ENCODE measurements at places on chromosomes 5 and 9. TPM values are rescaled to one million over a fixed set of nuclear protein-coding genes. Genes with fewer than 3 reads are reported as not detected.

The PDE8B gene
- total RNA-seq: 0.14 TPM

The DOCK8 gene
- 114 TPM for total RNA-seq

The FOXD1 gene
- 0.12 TPM for total RNA-seq

DNA sequence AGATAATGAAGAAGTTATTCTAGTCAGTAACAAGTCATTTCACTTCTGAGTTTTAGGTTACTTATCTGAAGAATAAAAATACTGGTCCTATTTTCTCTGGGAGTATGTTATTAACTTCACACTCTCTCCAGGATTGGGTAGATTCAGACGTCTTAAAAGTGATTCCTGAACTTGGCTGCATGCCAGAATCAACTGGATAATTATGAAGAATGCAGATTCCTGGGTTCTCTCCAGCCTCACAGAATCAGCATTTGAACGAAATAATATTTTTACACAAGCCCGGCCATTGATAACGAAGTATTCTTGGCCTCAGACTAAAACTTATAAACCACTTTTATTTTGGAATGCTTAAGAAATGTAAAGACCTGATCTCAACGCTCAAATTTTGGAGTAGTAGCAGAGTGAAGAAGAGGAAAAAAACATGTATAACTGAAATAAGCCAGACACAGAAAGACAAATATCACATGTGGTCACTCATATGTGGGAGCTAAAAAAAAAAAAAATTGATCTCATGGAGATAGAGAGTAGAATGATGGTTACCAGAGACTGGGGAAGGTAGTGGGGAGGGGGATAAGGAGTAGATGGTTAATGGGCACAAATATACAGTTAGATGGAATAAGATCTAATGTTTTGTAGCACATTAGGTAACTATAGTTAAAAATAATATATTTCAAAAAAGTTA is 507.3 kb downstream of the ISL1 start:
- DNase-seq: no peak

GRCh38 chr5:1194378-1194777 is 7.0 kb upstream of the SLC6A19 start:
- no peak for DNase-seq

DNA sequence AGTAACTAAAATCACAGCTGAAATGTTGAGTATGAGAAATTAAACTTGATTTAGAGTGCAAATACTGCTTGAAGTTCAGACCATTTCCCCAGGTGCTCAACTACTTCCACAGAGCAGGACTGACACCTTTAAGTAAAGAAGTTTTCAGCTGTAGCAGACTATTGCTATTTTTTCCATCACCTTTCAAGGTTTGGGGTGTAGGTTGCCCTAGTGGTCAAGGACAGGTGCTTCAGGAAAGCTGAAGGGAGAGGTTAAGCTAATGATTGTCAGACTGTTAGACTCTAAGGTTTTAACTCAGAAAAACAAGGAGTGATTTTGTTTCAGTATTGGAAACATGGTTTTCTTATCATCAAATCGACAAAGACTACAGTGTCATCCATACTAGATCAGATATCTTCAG is 162.1 kb downstream of the CCDC192 start:
- DNase-seq: no peak

DNA sequence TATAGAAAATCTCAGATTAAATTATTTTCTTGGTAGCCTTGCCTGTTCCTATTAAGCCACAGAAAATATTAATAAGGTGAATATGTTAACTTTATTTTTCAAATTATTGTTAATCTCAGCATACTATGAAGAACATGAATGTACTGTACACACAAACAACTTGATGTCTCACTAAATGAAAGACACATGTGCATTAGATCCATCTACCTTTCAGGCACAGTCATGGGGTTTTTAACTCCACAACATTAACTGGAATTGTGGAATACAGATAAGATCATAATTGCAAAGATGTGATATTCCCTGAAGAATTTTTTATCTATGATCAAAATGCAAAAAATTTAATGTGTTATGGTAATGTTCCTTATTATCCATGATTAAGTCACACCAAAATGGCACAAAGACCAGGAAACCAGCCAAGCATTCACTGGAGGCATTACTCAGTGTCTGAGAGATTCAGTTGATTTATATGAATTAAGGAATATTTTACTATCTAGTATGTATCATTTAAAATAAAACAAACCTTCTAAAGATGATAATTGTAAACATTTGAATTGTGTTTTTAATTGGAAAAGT is 150.0 kb upstream of the VCAN start:
- DNase-seq: no peak

DNA sequence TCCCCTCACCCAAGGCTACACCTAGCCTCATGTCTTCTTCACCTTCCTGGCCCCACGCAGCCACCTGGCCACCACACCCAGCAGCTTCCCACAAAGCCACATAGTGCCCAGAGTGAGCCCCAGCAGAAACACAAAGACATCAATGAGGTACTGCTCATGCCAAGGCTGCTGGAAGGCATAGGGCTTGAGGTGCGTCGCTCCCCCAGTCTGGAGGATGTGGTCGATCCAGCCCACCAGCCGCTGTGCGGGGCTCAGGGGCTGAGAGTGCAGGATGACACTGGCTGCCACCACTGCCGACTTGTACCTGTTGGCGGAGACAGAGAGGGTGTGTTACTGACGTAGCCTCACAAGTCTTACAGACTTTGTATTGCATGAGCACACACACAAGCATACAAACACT is 15.8 kb upstream of the CAPSL start:
- peak; percentile 19 for DNase-seq

DNA sequence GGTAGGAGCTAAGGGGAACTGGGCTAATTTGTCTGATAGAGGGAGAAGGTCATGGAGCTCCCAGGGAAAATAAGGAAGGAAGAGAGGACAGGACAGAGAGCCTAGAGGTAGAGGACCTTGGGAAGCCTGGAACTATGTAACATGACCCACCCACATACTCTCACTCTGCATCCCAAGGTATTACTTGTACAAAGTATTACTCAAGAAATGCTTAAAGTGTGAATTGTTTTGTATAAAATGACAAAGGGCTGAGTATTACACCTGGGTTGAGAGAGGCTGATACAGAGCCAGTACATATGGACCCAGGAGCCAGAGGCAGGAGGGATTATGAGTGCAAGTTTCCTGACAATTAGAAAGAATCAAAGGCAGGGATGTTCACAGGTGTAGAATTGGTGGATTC is 80.5 kb upstream of the ANKRD55 start:
- no peak for DNase-seq

Measured in activated naive CD4-positive, alpha-beta T cell treated with anti-CD3 and anti-CD28 coated beads for 36 hours (primary cell).